ENCODE measurements at places on chromosomes 16 and 17. TPM values are rescaled to one million over a fixed set of nuclear protein-coding genes. Genes with fewer than 3 reads are reported as not detected.

GRCh38 chr16:520847-521246 is 6.7 kb upstream of the CAPN15 start:
- DNase-seq = no peak

Gene NEURL4
- 46.6 TPM for total RNA-seq

Gene TBC1D3I
- total RNA-seq = 0.62 TPM

Gene CES5A
- total RNA-seq = 0.16 TPM

Gene CACNG1
- total RNA-seq = 0.47 TPM

DNA sequence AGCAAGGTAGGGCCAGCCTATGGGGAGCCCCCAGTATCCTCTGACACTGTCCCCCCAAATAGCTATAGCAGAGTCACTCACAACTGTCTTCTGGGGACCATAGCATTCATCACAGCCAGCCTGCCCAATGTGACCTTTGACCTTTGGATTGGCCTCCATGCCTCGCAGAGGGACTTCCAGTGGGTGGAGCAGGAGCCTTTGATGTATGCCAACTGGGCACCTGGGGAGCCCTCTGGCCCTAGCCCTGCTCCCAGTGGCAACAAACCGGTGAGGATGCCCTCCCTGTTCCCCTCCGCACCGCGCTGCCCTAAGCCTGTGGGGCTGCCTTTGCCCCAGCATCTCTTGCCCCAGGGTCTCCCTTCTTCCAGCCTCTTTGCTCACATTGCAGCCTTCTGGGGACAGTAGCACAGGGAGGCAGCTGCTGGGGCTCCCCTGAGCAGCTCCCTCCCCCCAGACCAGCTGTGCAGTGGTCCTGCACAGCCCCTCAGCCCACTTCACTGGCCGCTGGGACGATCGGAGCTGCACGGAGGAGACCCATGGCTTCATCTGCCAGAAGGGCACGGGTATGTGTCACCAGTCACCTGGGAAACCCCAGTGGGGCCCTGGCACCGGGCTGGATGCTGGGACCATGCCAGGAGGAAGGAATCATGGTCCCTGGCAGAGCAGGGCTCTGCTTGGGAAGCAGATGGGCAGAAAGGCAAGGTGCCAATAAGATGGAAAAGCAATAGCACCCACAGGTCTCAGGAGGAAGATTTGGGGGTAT is 61.1 kb downstream of the MRC2 start:
- no peak for DNase-seq

Data from occipital lobe (tissue), 3 donors.